ENCODE measurements at places on chromosomes 1 and 21.

GRCh38 chr1:222181191-222181590 is 366.7 kb downstream of the HHIPL2 start:
- no peak overlapping the region for H3K27ac ChIP-seq
- no peak for DNase-seq
- H3K4me1 ChIP-seq, result no peaks in the 10 kb centered on the region
- H3K4me3 ChIP-seq, result no peak overlapping the region
- no peaks in the 10 kb centered on the region for H3K27me3 ChIP-seq

- H3K4me3 ChIP-seq, result no peak overlapping the region
- DNase-seq, result no peak
- H3K27me3 ChIP-seq, result no peaks in the 10 kb centered on the region
- no peaks in the 10 kb centered on the region for H3K36me3 ChIP-seq
- H3K27ac ChIP-seq, result no peak overlapping the region
- no peaks in the 10 kb centered on the region for H3K4me1 ChIP-seq
Measured at GRCh38 chr1:37905727-37906126, 41.1 kb downstream of the INPP5B start.

GRCh38 chr1:89826594-89826993 is 5.8 kb downstream of the LRRC8D start:
- no peaks in the 10 kb centered on the region for H3K27me3 ChIP-seq
- DNase-seq, result no peak
- H3K27ac ChIP-seq, result no peak overlapping the region
- no peaks in the 10 kb centered on the region for H3K36me3 ChIP-seq

GRCh38 chr1:186152620-186153239 is 222.3 kb downstream of the TPR start:
- H3K27ac ChIP-seq, result no peak overlapping the region
- DNase-seq, result no peak
- no peaks in the 10 kb centered on the region for H3K36me3 ChIP-seq
- no peak overlapping the region for H3K4me3 ChIP-seq

DNA sequence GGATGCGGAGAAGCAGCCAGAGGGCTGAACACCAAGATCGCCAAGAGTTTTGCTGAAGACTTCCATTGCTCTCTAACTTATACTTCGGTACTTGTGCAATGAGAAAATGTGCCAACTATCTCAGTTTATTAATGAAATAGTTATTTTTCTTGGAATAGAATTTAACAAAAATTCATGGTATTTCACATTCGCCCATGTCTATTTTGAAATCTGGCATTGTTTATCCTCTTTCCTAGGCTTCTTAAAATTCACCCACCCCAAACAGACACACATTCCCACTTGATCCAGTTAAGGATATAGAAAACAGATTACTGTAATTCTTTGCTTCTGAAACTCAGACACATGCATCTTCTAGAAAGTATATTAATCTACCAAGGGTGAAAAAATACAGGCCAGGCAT is 56.3 kb upstream of the ADAMTS5 start:
- no peaks in the 10 kb centered on the region for H3K4me1 ChIP-seq
- no peak for DNase-seq
- no peaks in the 10 kb centered on the region for H3K36me3 ChIP-seq
- no peak overlapping the region for H3K4me3 ChIP-seq
- H3K27me3 ChIP-seq, result no peaks in the 10 kb centered on the region

DNA sequence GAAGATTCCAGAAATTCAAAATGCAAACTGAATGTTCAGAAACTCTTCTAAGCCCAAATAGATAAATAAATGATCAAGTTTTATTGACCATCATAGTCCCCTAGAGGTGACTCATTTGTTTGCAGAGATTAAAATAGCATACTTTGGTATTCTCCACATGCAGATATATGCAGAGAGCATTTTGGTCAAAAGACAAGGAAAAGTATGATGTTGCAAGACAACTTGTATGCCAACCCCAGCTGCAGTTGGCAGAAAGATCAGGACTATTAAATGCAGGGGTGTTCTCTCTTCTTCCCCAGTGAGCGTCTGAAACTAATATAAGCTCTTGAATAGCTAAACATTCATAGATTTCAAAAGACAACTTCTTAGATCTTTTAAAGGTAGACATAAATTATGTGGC is 404.9 kb downstream of the LTN1 start:
- no peaks in the 10 kb centered on the region for H3K36me3 ChIP-seq
- no peaks in the 10 kb centered on the region for H3K4me1 ChIP-seq
- no peak overlapping the region for H3K4me3 ChIP-seq
- DNase-seq, result no peak

DNA sequence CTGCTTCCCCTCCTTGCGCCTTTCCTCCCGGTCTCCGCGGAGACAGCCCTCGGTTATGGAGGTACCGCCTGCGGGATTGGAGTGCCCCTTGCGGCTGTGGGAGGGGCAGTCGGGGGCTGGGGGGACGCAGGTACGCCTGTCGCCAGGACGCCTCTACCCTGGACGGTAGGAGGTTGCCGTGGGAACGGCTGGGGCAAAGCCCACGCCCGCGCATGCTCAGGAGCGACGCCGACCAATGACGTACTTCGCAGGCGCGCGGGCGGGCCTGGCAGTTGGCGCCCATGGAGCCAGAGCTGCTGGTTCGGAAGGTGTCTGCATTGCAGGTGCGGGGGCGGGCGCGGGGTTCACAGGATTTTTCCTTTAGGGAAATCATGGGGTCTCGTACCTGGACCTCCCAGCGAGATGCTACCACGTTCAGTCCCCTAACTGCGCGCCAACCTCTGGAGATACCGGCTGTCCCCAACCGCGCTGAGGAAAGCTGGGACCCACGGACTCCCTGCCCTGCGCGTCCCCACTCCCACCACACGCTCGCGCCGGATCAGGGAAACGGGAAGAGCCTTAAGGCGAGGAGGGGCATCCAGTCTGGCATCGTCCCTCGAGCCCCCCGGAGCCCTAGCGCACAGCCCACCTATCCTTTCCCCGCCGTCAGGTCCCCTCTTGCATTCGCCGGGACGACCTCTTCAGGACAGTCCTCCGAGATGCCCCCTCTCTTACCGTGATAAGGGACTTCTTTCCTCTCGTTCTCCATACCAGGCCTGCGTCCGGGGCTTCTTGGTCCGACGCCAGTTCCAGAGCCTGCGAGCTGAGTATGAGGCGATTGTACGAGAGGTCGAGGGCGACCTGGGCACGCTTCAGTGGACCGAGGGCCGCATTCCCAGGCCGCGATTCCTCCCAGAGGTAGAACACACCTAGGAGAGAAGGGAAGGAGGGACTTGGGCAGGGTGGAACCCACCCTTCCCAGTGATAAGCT is at the start of gene IQCC:
TSS of gene IQCC (plus strand) at position 271 of the 970 bp plus-strand sequence. CDS start at position 282, 11 bp downstream.
- peak within 1 kb of the TSS; percentile 76 for H3K4me3 ChIP-seq
- peaks cover 52% of the 10 kb centered on the region for H3K4me1 ChIP-seq
- no peaks in the 10 kb centered on the region for H3K36me3 ChIP-seq
- peak within 1 kb of the TSS; percentile 44 for H3K27ac ChIP-seq
- DNase-seq, result peak; percentile 67
- H3K27me3 ChIP-seq, result no peaks in the 10 kb centered on the region

DNA sequence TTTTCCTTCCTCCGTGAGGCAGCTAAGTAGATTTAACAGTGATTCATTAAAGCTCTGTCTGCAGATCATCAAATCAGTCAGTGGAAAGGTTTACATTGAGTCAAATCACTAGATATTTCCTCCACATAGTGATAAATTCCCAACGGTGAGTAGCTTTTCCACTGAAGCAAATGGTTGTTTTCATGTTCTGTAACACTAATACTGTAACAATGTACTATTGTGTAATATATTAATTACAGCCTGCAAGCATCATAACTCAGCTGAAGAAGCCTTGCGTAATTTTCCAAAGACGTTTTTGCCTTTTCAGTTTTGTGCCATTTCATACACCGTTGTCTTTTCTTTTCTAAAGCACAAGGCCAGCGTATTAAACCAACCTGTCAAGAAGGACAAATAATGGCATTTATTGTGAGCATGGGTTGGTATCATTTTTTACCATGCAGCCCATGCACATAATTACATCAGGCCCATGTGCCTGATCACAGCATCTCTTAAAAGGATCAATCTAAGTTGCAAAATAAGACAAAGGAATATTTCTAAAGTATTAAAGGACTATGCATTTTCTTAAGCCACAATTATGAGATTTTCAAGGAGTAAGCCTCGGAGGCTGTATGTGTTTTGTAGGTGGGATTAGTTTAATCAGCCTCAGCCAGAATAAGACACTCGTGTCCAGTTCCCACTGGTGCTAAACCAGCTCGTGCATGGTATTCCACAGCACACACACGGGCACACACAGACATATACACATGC is 16.7 kb upstream of the PDE9A start:
- no peak overlapping the region for H3K27ac ChIP-seq
- no peak for DNase-seq
- H3K27me3 ChIP-seq, result peaks cover 29% of the 10 kb centered on the region
- H3K4me3 ChIP-seq, result no peak overlapping the region
- H3K36me3 ChIP-seq, result no peaks in the 10 kb centered on the region

DNA sequence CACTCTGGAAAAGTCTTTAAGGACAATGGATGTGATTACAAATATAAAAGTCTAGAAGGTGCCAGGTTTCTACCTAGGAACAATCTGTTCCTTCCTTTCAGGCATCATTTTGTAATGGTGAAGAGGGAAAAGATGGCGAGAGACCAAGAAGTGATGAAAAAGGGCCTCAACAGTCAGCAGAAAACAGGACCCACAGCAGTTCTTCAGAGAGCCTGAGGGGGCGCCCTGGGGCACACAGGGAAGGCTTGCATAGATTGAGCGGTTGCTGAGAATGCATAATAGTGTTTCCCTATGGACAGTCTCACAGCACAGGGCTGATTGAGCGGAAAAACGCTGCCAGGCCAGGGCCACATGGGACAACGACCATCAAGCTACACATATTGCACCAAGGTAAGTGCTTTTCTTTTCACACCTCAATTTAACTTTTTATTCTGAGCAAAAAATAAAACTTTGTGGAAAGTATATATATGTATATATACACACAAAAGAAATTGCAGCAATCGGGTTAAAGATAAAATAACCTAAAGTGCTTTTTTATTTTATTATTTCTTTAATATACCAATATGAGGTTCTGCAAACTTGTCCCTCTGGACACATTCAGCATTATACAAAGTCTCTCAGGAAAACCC is 3.1 kb upstream of the YRDC start:
- DNase-seq, result peak; percentile 45
- H3K36me3 ChIP-seq, result peaks cover 31% of the 10 kb centered on the region
- no peak overlapping the region for H3K4me3 ChIP-seq
- peaks cover 3% of the 10 kb centered on the region for H3K4me1 ChIP-seq

DNA sequence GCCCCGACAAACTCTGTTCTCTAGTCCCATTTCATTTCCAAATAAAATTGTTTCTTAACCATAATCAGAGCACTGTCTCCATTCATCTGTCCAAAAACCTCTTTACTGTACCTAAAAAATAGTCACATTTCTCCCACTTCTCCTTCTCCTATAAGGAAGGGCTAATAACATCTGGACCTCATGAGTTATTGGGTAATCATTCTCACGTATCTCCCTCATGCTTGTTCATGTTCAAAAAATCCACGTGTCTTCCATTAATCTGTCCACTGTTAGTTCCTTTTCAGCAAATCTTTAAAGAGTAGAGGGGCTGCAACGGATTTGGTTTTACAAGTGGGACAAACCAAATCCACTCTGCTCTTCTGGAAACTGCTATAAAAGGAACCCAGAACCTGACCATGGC is 1418.8 kb downstream of the MRPL39 start:
- DNase-seq, result no peak
- H3K4me1 ChIP-seq, result no peaks in the 10 kb centered on the region
- H3K27me3 ChIP-seq, result no peaks in the 10 kb centered on the region
- no peak overlapping the region for H3K4me3 ChIP-seq
- no peak overlapping the region for H3K27ac ChIP-seq

DNA sequence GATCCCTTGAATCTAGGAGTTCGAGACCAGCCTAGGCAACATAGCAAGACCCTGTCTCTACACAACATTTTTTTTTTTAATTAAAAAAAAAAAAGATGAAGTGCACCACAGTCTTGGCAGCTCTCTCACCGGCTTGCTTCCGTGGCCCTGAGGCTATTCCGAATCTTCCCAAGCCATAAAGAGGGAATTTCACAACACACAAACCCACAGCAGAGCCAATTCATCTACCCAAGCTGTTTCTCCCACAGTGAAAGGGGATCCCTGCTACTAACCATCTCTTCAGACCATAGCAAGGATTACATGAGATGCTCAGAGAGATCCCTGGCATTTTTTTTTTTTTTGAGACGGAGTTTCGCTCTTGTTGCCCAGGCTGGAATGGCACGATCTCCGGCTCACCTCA is 8.3 kb upstream of the CHD5 start:
- peaks cover 9% of the 10 kb centered on the region for H3K36me3 ChIP-seq
- DNase-seq, result no peak
- H3K4me3 ChIP-seq, result no peak overlapping the region
- H3K4me1 ChIP-seq, result peaks cover 4% of the 10 kb centered on the region

DNA sequence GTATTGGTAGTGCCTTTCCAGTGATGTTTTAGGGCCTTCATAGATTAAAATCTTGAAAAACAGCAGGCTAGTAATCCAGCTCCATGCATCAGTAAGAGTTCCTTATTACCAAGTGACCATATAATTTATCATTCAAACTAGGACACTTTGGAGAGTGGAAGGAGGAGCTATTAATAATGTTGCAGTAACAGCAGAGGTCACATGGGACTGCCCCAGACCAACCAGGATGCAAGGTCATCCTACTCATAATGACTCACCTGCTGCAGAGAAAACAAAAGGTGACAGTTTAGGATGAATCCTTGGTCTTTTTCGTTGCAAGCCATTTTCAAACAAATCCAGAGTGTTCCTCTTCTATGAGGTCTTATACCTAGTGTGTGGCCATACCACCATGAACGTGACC is 187.4 kb downstream of the NUF2 start:
- H3K36me3 ChIP-seq, result no peaks in the 10 kb centered on the region
- no peaks in the 10 kb centered on the region for H3K27me3 ChIP-seq
- H3K4me1 ChIP-seq, result no peaks in the 10 kb centered on the region
- H3K4me3 ChIP-seq, result no peak overlapping the region
- DNase-seq, result no peak
- no peak overlapping the region for H3K27ac ChIP-seq
